ENCODE measurements at places on chromosomes 5 and 9.

GRCh38 chr5:125446986-125447385 is 700.5 kb upstream of the ZNF608 start:
- no peak for DNase-seq

- no peak for DNase-seq
Observed at GRCh38 chr9:134052941-134053340, 14.9 kb downstream of the BRD3 start.

DNA sequence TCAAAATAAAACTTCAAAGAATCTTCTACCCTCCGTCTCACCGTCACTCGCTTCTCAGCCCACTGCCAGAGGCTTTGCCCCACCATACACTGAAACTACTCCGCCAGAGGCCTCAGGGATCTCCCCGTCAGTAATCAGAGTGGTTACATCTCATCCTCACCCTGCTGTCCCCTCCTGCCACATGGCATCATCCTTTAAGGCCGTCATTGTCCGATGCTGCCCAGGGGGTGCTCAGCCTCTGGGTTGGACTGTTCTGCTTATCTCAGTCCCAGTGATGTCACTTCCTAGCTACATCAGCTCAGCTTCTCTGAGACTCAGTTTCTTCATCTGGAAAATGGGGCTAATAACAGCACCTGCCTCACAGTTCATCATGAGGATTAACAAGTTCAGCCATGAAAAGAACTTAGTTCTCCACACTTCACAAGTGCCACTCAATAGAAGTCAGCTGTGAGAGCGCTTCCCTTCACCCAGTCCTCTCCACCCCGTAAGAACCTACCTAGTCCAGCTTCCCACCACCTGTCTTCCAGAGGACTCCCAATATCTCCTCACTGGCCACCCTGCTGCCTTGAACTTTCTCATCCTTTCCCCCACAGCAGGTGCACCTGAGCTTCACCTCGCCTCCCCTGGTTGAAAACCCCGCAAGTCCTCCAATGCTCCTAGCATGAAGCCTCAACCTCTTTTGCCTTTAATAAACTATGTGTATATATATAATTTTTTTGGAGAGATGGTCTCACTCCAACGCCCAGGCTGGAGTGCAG is 2.8 kb upstream of the IL3 start:
- no peak for DNase-seq

DNA sequence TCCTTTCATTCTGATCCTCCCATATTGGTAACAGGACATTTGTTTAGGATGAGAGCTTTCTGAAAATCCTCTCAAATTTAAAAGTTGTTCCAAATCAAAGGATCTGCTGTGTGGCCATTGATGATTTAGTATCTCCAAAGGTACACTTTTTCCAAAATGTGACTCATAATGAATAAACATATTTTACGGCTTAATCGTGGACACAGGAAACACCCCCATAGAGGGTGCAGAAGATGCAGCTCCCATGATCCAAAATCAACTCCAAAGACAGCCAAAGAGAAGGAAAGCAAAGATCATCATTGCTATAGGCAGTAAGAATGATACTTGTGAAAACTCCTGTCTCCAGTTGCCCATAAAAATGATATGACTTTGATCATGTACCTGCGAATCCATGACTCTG is 239.7 kb downstream of the PIK3R1 start:
- DNase-seq, result no peak

DNA sequence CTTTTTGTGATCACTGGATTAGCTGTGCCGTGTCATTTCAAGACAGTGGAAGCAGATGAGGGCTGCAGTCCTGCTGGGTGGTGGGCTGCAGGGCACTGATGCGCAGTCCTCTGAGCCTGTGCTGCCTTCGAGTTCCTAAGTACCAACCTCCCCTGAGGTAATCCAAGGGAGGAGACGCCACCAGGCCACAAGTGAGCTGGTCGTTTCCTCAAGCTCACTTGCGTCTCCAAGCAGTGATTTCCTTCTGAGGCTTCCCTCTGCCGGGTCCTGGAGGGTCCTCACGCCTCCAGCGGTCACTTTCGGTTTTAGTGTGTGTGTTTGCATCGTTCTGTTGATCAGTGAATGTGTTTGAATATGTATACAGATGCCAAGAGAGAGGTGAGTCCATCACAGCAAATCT is 115.7 kb downstream of the TRIO start:
- no peak for DNase-seq

DNA sequence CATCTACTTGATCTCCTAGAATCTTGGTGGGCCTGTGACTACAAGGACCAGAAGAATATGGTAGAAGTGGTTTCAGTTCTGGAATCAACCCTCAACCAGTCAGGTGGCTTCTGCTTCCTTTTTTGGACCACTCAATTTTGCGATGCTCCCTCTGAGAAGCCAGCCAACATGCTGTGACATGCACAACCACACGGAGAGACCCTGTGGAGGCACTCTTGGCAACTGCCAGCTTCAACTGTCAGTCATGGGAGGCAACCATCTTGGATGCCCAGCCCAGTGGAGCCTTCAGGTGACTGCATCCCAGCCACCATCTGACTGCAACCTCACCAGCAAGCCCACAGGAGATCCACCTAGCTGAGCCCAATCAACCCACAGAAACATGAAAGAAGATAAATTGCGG is 137.3 kb downstream of the FAM114A2 start:
- DNase-seq, result no peak

- no peak for DNase-seq
Observed at GRCh38 chr5:180060192-180060591, 11.4 kb downstream of the RNF130 start.

- no peak for DNase-seq
Observed at GRCh38 chr9:87713278-87713987, 12.5 kb upstream of the CTSL start.

GRCh38 chr9:15572200-15572770 is 19.4 kb downstream of the CCDC171 start:
- DNase-seq, result no peak

- DNase-seq, result no peak
Observed at GRCh38 chr9:91158286-91158685, 203.4 kb downstream of the AUH start.

- no peak for DNase-seq
Observed at GRCh38 chr5:87347841-87348240, 64.9 kb downstream of the CCNH start.

Measured in stimulated activated CD8-positive, alpha-beta memory T cell treated with anti-CD3 and anti-CD28 coated beads, Interleukin-15, amount 100 ng/mL, for 4 hours (primary cell).